RWPE2 (cell line): ENCODE measurements at places on chromosomes 11 and 22.

- DNase-seq: no peak
Measured at GRCh38 chr11:35144806-35145205, 5.8 kb downstream of the CD44 start.

- DNase-seq: no peak
Measured at GRCh38 chr11:120339394-120339890, 3.2 kb downstream of the ARHGEF12 start.

GRCh38 chr11:70359451-70360205 lies 38.7 kb upstream of the CTTN start:
- DNase-seq: no peak

- DNase-seq: no peak
Measured at GRCh38 chr11:538431-539051, 1.2 kb downstream of the LRRC56 start.

- DNase-seq: no peak
Measured at GRCh38 chr11:48165426-48165825, 51.2 kb upstream of the OR4B1 start.

- no peak for DNase-seq
Measured at GRCh38 chr22:22161924-22162851, 82.4 kb upstream of the VPREB1 start.

- DNase-seq: no peak
Measured at GRCh38 chr22:28810821-28811491, 10.6 kb upstream of the XBP1 start.

- DNase-seq: no peak
Measured at GRCh38 chr11:15837901-15838489, 518.4 kb downstream of the SOX6 start.

DNA sequence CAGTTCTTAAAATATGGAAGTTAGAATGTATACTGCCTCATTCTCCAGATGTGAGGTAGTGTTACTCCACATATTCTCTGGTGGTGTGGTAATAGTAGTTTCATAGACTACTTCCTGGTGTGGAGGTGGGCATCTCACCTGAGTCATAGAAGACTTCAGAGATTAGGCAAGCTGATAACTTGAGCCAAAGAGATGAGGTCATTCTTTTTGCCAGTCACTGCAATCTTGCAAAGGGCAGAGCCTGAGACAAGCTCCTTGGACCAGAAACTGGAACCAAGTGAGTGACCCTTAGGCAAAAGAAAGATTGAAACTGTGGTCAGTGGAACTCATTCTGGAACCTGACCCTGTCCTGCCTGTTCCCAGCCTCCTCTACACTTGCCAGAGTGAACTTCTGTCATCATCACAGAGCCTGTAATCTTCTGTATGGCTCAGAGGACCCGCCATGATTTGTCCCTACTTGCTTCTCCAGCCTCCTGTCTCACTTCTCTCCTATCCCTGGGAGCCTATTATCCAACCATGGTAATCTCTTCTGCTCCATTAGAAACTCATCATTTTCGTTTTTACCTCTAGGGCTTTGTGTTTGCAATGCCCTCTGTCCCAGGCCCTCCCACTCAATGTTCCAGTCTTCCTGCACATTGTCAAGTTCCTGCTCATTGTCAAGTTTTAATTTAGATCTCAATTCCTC lies 10.6 kb upstream of the CCDC83 start:
- peak; percentile 68 for DNase-seq

DNA sequence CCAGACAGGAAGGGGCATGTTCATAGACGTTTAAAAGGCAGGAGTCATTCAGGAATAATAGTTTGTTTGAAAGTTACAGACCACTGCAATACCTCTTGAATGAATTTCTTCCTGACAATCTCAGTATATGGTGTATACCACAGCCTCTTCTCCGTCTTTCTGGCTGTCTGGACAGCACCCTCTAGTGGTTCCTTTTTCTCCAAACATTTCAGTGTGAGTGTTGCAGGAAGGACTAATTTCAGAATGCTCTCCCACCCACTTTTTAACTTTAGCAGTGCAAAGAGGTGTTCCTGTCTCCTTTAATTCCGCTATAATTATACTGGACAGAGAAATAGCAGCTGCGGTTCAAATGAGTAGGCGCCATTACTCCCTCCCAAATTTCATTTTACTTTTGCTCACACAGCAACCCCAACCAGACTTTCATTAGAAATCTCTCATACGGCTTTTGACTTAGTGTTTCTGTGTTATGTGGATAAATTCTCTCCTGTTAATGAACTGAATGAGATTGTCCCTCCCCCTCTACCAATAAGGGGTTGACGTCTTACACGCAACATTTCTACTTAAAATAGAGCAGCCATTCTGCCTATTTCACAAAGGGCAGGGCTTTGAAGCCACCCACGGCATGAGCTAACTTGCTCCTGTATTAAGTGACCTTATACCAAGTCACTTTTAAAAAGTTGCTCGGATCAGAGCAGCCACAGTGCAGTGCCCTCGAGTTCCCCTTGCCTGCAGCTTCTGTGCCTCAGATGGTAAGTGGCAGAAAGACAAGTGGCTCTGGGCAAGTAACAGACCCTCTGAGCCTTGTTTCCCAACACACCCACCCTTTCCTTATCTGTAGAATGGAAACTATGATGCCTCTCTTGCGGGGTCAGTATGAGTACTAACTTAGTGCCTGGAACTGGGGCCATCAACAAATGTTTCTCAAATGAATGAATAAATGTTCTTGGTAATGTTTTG lies 368.6 kb downstream of the OPCML start:
- DNase-seq: no peak

GRCh38 chr11:10526974-10527918 lies 13.7 kb downstream of the RNF141 start:
- no peak for DNase-seq

GRCh38 chr22:26887916-26888315 lies 230.5 kb downstream of the MIAT start:
- no peak for DNase-seq

DNA sequence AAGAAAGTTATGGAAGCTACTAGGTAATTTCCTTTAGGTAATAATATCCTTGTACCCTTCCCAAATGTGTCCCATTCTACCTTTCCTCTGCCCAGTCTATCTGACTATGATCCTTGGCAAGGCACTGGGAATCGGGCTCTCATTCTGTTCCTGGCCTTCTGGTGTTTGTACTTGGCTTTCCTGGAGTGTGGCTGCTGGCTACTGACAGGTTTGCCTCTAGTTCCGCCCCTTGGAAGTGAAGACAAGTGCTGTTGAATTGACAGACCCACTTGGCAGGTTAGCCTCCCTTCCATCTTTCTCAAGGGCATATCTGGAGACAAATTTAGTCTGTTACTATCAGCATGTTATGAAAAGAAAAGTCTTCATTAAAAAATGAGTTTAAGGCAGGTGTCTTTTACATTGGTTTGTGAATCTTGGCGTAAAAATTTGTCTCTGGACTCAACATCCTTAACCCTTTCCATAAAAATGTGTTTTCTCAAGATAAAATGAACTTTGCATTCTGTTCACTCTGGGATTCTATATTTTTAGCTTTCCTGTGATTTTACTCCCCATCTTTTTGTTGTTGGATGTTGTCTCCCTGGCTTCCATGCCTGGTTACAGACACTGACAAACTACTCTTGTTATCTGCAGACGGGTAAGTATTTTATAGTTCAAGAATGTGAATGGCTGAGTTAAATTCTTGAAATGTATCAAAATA lies 287.4 kb upstream of the PDGFD start:
- DNase-seq: no peak

GRCh38 chr22:45317551-45318167 lies 7.9 kb downstream of the FAM118A start:
- DNase-seq: no peak

- no peak for DNase-seq
Measured at GRCh38 chr11:112871909-112872500, 89.2 kb upstream of the NCAM1 start.

GRCh38 chr22:49244466-49245420 lies 582.9 kb downstream of the BRD1 start:
- DNase-seq: no peak

DNA sequence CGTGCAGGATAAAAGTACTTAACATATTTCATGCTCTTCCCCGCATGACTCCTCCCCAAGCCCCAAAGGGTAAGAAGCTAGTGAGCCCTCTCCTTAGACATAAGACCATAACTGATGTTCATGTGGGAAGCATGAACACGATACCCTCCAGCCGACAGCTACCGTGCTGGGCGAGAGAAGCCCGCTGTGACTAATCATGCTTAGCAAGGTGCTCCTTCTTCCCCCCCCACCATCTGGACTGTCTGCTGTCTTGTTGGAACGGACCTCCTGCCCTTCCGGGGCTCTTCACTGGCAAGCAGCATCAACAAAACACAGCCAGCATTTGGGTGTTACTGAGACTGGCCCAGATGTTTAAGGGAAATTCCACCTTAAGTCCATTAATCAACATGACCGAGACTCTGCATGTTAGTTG lies 200.6 kb downstream of the DBX1 start:
- DNase-seq: no peak

GRCh38 chr11:117868815-117869561 lies 7.5 kb downstream of the FXYD6 start:
- DNase-seq: no peak

DNA sequence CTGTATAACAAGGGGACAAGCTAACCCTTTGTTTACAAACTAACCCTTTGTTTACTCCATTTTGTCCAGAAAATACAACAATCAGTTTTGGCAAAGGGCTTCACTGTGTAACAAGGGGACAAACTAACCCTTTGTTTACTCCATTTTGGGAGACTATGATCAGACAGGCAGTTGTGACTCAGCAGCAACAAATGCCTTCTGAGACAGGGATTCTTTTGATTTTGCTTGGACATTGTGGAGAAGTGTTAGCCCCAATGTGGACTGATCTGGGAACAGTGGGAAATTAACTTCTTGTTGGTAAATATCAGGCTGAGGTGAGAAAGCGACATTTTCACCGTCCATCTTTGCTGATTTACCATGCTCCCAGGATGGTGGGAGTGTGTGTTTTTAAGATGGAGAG lies 983 bp downstream of the EHF start:
- DNase-seq: no peak

DNA sequence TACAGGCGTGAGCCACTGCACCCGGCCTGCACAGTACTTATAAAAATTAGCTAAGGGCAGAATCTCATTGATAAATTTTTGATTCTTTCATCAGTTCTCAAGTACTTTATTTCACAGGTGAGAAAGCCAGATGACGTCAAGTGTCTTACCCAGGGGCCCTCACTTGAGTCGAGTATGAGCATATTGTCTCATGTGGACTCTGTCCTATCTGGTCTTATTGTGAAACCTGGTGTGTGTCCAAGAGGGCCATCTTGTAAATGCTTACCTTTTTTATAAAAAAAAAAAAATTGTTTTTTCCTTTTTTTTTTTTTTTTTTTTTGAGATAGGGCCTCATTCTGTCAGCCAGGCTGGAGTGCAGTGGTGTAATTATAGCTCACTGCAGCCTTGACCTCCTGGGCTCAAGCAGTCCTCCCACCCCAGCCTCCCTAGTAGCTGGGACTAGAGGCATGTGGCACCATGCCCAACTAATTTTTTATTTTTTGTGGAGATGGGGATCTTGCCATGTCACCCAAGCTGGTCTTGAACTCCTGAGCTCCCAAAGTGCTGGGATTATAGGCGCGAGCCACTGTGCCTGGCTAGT lies 6.0 kb downstream of the ACO2 start:
- no peak for DNase-seq

DNA sequence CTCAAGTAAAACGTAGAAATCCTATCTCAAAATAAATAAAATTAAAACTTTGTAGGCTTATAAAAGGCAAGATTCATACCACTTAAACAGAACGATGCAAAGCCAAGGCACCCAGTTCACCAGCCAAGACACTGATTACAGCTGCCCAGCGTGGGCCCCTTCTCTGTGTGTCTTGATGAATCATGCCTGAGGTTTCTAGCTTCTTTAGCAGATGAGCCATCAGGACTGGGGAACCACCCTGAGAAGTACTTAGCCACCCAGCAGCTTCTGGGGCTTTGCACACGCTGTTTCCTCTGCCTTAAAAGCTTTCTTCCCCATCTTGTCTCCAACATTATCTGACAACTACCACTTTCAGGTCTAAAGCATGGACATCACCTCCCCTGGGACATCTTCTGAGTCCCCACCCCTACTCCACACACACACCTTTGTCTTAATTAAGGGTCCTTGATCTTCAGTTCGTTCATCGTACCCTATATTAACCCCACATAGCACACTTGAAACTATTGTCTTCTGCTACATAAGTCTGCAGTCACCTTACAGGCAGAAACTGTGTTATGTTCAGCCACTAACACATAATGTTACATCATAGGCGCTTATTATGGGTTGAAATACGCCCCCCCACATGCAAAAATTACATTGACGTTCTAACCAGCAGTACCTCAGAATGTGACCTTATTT lies 8.7 kb upstream of the LAYN start:
- DNase-seq: peak; percentile 80

GRCh38 chr11:27487706-27488105 lies 15.1 kb upstream of the LGR4 start:
- no peak for DNase-seq

GRCh38 chr11:70319396-70320076 lies 49.0 kb downstream of the PPFIA1 start:
- DNase-seq: no peak

DNA sequence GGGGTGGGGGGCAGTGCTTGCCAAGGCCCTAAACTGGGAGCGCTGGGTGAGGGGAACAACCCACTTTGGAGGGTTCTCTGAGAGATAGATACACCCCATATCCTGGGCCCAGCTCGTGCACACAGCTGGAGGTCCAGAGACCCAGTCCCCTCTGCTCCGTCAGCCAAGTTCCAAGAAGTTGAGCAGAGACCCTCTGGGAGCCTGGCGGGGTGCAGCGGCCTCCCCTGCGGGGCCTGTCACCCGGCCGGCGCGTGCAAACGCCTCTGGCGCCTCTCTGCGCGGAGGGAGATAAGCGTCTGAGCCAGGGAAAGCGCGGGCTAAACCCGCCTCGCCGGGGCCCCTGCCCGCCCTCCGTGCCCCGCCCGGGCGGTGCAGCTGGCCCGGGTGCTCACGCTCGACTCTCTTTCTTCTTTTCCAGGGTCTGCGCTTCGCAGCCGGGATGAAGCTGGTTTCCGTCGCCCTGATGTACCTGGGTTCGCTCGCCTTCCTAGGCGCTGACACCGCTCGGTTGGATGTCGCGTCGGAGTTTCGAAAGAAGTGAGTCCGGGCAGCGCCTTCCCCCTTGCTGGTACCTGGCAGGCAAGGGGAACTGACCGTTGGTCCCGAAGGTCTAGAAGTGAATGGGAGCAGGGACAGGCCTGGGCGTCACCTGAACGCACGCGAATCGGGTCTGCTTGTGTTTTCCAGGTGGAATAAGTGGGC lies 540 bp downstream of the ADM start:
- no peak for DNase-seq

GRCh38 chr11:25961539-25961938 lies 370.4 kb upstream of the ANO3 start:
- no peak for DNase-seq

GRCh38 chr22:44355716-44356070 lies 42.9 kb upstream of the SHISAL1 start:
- peak; percentile 41 for DNase-seq

GRCh38 chr11:78564490-78565467 lies 9.9 kb downstream of the NARS2 start:
- no peak for DNase-seq
